Activated CD8-positive, alpha-beta memory T cell treated with anti-CD3 and anti-CD28 coated beads for 4 hours (primary cell): ENCODE measurements at places on chromosomes 2 and 18.

GRCh38 chr18:6811816-6812215, 82.3 kb downstream of the ARHGAP28 start:
- DNase-seq = no peak

DNA sequence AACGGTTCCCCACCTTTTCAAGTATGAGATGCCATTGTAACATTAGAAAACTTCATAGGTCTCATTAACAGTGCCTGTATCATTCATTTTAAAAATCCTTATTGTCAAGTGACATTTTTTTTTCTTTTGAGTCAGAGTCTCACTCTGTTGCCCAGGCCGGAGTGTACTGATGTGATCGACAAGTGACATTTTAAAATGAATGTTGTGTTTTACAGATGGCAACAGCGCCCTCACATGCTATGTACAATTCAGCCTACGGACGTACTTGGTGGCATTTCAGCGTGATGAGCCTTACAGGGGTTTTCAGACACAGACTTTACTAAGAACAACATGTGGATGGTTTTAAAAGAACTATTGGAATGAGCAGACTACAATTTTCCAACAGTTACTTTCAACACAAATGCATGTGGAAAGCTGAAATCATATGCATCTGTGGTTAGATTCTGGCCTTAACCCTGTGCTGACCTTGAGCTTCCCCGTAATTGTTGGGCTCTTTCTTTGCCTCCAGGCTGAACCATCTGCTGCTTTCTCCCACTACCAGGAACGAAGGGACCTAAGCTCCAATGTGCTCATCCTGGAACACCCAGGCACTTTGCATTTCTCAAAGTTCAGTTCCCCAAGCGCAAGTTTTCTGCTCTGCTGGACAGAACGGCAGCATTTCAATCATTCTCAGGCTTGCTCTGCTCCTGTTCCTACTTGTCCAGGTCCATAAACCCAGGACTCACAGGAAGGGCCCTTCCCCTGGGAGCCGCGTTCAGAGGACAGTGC, 119.9 kb upstream of the NDUFV2 start:
- DNase-seq = no peak

DNA sequence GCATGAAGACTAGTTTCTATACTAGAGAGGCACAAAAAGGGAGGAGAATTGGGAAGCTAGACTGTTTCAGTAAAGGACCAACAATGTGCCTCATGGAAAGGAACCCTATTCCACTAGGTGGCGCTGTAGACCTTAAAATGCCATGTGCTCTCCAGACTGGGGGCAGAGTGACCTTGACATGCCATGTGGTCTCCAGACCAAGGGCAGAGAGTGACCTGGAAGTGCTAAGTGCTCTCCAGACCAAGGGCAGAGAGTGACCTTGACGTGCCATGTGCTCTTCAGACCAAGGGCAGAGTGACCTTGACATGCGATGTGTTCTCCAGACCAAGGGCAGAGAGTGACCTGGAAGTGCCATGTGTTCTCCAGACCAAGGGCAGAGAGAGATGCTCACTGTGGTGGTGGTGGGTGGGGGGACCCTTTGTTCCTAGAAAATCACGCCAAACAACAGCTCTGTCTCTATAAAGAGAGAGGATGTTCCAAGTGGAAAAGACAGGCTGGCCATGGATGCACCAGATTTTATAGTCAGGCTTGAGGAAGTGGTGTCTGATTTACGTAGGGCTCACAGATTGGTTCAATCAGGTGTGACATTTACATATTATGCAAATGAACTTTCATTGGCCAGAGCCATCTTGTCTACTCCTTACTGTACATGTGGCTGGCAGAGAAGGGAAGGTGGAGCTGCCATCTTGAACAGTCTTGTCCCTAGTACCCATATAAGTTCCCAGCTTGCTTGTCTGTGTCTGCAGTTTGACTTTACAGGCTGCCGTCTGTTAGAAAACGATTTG, 344.0 kb upstream of the DDX18 start:
- no peak for DNase-seq

- no peak for DNase-seq
Measured at GRCh38 chr2:101710471-101711318, 13.2 kb downstream of the MAP4K4 start.

DNA sequence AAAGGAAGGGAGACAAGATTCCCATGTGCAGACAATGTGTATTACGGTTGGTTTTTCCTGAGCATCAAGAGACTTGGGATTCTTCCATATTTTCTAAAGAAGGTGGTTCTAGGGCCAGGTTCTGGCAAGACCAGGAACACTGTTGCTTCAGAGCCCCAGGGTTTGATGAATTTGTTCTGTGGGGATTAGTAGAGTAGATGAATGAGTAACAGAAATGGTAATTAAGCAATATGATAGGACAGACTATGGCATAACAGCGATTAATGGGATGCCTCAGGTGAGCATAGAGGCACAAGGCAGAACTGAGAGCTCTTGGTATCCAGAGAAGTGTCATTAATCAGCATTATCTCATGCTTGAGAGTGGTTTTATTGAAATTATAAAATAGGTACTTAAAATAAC, 82.8 kb upstream of the PNPT1 start:
- no peak for DNase-seq

GRCh38 chr18:73908323-73908722, 239.3 kb downstream of the FBXO15 start:
- DNase-seq = no peak

GRCh38 chr2:132788310-132788838, 118.4 kb upstream of the LYPD1 start:
- DNase-seq = no peak

GRCh38 chr2:221896505-221897151, 324.5 kb upstream of the EPHA4 start:
- no peak for DNase-seq

DNA sequence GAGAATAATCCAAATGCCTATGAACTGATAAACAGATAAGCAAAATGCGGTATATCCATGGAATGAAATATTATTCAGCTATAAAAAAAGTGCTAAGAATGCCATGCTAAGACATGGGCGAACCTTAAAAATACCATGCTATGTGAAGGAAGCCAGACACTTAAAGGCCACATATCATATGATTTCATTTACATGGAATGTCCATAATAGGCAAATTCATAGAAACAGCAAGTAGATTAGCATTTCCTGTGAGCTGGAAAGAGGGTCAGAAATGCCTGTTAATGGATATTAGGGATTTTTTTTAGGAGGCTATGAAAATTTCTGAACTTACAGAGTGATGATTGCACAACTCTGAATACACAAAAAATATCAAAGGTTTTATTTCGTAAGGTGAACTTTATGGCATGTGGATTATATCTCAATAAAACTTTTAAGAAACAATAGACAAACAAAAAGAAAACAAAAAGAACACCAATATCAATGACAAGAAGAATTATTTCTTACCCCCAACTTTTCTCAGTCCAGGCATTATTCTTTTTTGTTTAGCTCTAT, 1207.7 kb downstream of the SUCLG1 start:
- no peak for DNase-seq
